ENCODE measurements at places on chromosomes 11 and 22.
A peak's percentile ranks its signal among the peaks of the same experiment; 100 is the strongest.

GRCh38 chr11:35393098-35393497, 26.3 kb downstream of the SLC1A2 start:
- no peak for DNase-seq
- H3K4me1 ChIP-seq, result peaks cover 9% of the 10 kb centered on the region
- no peak overlapping the region for H3K4me3 ChIP-seq
- H3K27me3 ChIP-seq, result peaks cover 7% of the 10 kb centered on the region

DNA sequence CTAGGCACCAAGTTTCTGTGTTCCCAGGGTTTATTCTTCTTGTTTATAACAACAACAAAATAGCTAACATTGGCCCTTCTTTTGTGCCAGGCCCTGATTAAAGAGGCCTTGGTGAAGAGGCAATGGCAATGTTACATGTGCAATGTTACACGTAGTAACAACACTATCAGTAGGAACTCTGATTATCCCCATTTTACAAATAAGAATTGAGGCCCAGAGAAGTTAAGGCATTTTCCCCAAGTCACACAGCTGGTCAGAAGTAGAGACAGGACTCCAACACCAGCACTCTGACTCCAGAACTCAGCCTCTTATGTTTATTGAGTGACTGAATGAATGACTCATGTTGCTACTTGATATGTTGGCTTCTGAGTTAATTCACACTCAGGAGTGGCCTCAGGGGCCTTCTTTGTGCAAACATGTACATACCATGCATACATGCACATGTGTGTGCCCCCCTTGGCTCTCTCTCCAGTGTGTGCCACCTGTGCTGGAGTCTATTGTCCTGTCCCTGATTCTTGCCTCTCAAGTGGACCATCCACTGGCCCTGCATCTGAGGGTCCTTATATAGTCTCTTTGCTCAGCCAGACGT, 98.4 kb downstream of the TP53I11 start:
- no peak for DNase-seq
- H3K27me3 ChIP-seq, result no peaks in the 10 kb centered on the region
- peaks cover 73% of the 10 kb centered on the region for H3K4me1 ChIP-seq
- peaks cover under 1% of the 10 kb centered on the region for H3K36me3 ChIP-seq

DNA sequence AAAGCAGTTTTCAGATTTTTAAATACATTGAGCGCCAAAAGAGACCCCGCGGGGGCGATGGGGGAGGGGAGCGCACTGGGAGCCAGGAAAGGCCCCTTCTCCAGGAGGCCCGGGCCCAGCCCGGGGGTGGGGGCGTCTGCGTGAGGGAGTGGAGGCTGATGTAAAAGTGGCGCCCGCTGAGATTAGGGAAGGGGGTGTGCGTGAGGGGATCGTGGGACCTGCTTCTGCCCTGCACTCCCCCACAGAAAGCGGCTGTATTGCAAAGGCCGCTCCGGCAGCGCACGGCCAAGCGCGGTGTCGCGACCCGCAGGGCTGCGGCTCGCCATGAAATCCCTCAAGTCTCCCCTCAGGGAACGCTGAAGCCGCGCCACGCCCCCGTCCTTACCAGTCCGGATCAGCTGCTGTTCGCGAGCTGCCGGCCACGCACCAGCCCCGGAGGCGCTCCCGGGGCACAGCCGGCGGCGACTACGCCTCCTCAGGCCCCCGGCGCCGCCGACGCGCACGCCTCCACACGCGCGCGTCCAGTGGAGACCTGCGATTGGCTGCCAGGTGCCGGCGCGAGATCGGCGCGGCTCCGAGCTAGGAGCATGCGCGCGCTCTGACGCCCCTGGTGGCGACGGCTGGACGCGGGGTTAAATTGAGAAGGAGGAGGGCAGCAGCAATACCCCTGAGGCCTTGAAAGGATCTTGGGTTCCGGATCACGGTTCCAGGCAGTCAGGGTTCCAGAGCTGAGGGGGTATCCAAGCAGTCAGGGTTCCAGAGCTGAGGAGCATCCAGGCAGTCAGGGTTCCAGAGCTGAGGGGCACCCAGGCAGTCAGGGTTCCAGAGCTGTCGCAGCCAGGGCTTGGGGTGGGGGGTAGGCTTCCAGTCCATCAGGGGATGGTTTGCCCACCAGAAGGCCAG, at the start of gene ZNF280B:
Gene ZNF280B (minus strand): TSS at position 469 of the 903 bp plus-strand sequence. CDS start 19,344 bp downstream, outside the sequence.
- H3K4me1 ChIP-seq, result peaks cover 7% of the 10 kb centered on the region
- no peak within 1 kb of the TSS for H3K27ac ChIP-seq
- peak; percentile 46 for DNase-seq
- peaks cover 47% of the 10 kb centered on the region for H3K27me3 ChIP-seq
- no peaks in the 10 kb centered on the region for H3K36me3 ChIP-seq

DNA sequence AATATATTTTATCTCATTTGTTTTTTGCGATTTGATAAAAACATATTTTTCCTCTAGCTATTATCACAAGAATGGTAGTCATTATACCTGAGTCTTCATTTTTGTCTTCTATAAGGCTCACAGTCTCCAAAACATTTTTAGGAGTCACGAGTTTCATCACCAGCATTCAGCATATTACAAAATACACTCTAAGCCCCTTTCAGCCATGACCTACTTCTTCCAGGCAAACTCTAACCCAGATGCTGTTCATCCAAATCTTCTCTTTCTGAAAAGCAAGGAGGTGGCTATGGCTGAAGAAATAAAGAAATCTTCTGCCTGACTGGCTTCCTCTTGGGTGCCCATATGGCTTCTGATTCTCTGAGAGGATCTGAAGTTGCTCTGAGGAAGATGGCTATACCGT, 35.7 kb upstream of the USP47 start:
- H3K27ac ChIP-seq, result peak overlapping the region; percentile 69
- peaks cover 19% of the 10 kb centered on the region for H3K4me1 ChIP-seq
- DNase-seq, result no peak
- H3K36me3 ChIP-seq, result no peaks in the 10 kb centered on the region
- no peak overlapping the region for H3K4me3 ChIP-seq

DNA sequence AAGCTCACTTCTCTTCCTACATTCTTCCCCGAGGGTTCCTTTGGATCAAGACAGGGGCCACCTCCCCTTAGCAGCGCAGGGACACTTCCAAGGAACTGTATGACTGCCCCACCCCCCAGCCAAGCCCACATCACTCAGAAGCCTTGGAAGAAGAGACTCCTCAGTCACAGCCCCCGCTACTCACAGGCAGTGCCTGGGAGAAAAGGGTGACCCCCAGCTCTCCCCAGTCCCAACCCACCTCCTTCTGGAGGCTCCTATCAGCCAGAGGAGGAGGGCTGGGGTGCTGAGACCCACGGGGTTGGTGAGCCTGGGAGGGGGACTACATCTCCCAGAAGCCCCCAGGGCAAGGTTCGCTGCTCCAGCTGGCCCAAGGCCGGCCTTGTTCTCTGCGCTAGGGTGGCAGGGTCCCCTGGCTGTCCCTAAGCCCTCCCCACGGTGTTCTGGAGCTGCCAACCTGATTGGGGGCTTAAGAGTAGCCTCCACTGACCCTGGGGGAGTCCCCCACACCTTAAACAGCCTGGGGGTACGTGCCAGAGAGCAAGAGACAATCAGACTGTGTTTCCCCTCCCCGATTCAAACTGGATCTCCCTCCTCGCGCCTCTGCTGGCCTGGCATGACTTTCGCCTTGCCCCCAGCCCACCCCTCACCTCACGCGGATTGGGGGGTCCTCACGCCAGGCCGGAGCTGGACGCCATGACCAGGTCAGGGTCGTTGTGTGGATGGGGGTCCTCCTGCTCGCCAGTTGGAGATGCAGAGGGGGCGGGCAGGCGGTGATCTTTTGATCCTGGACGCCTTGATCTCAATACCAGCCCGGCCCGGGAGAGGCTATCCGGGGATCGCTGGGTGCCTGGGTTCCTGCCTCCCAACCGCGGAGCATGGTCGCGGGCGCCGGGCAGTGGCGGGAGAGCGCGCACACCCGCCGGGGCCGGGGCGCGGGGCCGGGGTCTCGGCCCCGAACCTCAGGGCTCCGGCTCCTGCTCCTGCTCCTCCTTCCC, 838 bp downstream of the BCL9L start:
- no peaks in the 10 kb centered on the region for H3K36me3 ChIP-seq
- peak overlapping the region; percentile 96 for H3K27ac ChIP-seq
- H3K27me3 ChIP-seq, result no peaks in the 10 kb centered on the region
- DNase-seq, result peak; percentile 62

DNA sequence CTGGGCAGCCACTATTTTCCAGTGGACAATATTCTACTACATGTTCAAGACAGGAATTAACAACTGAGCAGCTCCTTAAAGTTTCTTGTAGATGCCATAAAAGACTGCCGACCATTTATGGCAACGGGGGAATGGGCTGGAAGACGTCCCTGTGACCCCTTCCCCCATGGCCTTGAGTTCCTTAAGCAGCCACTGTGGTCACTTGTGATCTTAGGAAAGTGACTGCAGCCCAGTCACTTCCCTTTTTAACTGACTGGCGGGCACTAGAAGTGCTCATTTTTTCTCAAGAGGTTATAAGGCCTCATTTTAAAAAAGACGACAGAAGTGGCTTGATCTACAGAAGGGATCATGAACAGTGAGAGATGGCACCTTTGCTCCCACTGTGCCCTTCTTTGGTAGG, 153.2 kb upstream of the NARS2 start:
- H3K27ac ChIP-seq, result no peak overlapping the region
- peaks cover 12% of the 10 kb centered on the region for H3K27me3 ChIP-seq
- H3K4me1 ChIP-seq, result no peaks in the 10 kb centered on the region
